ENCODE measurements at places on chromosomes 11 and 22.

GRCh38 chr22:22450343-22450839, 58.2 kb downstream of the ZNF280B start:
- no peak for DNase-seq

GRCh38 chr11:71484248-71485062, 31.5 kb downstream of the NADSYN1 start:
- no peak for DNase-seq

GRCh38 chr22:46290843-46291785, 5.6 kb upstream of the GTSE1 start:
- DNase-seq: no peak

GRCh38 chr11:72069787-72070251, 10.5 kb downstream of the NUMA1 start:
- DNase-seq: peak; percentile 19

DNA sequence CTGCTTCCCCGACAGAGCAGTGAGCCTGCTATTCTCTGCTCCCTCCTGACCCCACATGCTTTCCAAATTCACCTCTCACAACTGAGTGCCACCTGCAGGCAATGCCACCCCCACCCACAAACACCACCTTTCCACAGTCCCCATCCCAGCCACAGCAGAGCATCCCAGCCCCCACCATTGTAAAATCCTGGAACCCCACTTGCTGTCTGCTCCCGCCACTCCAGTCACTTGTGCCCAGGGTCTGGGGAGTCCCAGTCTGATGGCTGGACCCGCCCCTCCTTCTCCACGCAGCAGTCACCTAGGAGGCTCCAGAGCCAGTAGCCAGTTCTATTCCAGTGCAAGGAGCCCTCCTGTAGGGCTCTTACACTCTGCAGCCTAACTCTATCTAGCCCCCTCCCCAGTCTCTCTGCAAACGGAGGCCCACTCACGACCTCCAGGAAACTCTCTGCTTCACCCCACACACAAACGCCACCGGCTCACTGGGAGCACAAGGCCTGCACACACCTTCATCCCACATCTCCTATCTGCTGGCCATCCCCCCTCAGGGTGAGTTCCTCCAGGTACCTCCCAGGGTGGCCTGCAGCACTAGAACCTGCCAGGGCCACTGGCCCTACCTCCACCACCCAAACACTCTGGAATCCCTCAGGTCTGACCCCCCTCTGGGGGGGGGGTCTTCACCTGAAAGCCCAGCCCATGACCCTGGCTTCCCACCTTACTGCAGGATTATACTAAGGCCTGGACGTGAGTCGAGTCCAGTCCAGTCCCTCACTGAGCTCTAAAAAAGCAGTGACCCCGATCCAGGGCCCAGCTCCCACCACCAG, 1.4 kb downstream of the GNB1L start:
- no peak for DNase-seq

DNA sequence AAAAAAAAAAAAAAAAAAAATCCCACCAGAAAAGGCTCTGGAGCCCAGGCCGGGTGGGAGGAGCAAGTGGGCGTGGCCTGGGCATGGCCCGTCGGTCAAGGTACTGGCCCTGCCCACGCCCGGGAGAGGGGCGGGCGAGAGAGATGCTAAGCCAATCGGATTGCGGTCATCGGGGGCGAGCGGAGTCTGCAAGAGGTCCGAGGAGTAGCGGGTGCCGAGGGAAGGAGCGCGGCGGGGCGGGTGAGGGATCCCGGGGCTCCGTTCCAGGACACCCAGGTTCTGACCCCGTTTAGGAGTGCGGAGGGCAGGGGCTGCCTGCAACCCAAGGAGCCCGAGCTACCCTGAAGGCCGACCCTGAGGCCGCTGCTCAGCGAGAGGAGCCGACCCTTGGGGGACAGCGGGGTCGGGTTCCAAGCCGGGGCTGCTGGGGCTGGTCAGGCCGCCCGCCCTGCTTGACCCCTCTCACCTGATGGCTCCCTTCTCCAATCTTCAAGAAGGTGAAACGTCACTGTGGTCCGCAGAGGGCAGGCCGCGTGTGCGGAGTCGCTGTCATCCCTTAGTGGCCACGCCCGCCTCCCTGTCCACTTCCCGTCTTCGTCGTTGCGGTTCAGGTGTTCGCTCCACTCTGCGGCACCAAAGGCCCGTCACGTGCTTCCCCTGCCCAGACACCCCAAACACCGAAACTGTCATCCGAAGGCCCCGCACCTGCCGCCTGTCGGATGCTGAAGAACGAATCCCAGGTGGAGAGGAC, 11.1 kb upstream of the TAB1 start:
- peak; percentile 53 for DNase-seq

- no peak for DNase-seq
These were observed 30.9 kb downstream of the ARAP1 start for GRCh38 chr11:72721276-72721675.

DNA sequence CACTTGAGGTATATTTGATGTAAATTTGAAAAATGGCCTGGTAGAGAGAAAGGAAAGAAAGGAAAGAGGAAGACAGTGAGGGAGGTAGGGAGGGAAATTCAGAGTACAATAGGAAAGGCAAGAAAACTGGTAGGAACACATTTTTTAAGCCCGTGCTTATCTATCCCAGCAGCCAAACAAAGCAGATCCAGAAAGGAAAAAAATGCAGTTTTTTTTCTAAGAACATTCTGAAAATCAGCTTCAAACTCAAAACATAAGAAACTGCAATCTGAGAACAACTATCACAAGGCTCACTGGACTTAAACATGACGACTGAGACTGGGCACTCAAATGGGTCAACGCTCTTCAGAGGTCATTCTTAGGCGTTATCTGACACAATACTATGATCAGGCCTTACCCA, 408.3 kb upstream of the DDI1 start:
- DNase-seq: no peak

- DNase-seq: no peak
These were observed 26.1 kb downstream of the BDNF start for GRCh38 chr11:27673979-27674663.

DNA sequence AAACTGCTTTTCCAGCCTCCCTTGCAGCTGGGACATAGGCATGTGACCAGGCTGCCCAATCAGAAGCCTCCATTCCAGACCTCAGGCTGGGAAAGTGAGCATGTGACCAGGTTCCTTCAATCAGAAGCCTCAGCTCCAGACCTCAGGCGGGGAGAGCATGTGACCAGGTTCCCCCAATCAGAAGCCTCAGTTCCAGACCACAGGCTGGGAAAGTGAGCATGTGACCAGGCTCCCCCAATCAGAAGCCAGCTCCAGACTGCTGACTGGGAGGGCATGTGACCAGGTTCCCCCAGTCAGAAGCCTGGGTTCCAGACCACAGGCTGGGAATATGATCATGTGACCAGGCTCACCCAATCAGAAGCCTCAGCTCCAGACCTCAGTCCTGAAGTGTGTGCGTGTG, 11.7 kb upstream of the IL2RB start:
- no peak for DNase-seq

- no peak for DNase-seq
These were observed 90.5 kb upstream of the POU2AF2 start for GRCh38 chr11:111155021-111155420.

- DNase-seq: no peak
These were observed 4.2 kb downstream of the MUC5B start for GRCh38 chr11:1226986-1227550.

- no peak for DNase-seq
These were observed 157.0 kb downstream of the BRD1 start for GRCh38 chr22:49670456-49671330.

DNA sequence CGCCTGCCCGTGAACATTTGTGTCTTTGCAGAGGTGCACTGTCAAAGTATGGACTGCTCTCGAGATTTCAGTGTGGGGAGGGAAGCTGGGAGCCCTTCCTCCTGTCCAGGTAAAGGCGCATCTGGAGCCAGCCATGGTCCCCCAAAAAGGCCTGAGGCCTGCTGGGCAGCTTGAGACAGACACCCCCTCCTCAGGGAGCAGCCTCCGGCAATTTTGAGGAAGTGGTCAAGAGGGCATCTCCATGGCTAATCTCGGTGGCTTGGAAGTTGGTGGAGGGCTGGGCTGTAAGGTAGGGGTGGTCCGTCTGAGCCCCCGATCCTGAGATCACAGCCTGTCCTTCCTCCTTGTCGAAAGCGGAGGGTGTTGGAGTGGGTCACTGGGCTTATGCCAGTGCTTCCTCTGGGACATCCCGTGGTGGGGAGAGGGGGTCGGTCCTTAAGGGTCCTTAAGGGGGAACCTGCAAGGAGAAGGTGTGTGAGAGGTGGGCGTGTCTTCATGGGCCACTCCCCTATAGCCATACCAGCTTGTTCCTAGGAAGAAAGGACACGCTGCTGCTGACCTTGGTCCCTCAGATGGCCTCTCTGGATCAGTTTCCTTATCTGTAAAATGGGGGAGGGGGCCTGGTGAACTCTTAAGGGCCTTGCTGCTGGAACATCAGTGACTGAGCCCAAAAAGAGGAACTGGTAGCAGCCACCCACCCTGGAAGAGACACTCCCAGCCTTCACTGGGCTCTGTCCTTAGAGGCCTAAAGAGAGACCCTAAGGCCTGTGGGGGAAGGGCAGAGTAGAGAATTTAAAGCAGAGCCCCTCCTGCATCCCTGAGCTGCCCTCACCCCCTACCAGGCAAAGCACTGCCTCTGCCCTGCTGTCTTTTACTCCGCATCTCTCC, 2.6 kb downstream of the KCNC1 start:
- DNase-seq: no peak

DNA sequence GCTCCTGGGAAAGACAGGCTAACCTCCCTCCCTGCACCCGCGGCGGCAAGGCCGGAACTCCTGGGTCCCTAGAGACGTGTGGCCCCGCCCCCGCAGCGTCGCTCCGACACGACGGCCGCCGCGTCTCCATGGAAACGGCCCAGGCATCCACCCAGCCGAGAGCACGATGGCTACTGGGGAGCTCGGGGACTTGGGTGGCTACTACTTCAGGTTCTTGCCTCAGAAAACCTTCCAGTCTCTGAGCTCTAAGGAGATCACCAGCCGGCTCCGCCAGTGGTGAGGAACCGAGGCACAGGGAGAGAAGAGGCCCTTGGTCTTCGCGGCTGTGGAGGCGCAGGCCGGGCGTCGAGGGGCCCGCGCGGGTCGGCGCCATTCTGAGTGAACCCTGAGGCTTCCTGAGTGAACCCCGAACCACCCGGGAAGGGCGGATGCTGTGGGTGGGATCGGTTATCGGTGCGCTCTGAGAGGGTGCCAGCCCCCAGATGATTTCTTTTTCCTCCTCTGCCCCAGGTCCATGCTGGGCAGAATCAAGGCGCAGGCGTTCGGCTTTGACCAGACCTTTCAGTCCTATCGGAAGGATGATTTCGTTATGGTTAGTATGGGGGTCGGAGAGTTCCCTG, at the start of gene CFAP300:
Gene CFAP300, plus strand, starts transcription at position 133 of the 620 bp plus-strand sequence. Its CDS starts 34 bp downstream, at position 167.
- no peak for DNase-seq

- no peak for DNase-seq
These were observed 17.5 kb downstream of the PDGFD start for GRCh38 chr11:104146421-104146820.

GRCh38 chr11:131463162-131463561, 92.7 kb downstream of the NTM start:
- no peak for DNase-seq

DNA sequence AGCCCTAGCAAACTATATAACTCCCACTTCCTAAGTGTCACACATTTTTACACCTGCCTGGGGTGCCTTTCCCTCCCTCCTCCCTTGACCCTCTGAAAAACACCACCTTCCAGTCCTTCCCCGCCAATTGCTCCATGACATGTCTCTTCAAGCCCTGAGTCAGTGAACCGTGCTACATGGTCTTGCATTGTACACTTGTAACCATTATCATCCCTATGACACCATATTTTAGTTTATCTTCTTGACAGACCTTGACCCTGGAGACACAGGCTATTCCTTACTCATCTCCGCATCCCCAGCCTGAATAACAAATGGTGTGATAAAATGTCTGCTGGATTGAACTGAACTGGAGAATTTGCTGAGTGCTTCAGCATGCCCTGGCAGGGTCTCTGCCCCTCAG, 36.9 kb downstream of the TNKS1BP1 start:
- no peak for DNase-seq

DNA sequence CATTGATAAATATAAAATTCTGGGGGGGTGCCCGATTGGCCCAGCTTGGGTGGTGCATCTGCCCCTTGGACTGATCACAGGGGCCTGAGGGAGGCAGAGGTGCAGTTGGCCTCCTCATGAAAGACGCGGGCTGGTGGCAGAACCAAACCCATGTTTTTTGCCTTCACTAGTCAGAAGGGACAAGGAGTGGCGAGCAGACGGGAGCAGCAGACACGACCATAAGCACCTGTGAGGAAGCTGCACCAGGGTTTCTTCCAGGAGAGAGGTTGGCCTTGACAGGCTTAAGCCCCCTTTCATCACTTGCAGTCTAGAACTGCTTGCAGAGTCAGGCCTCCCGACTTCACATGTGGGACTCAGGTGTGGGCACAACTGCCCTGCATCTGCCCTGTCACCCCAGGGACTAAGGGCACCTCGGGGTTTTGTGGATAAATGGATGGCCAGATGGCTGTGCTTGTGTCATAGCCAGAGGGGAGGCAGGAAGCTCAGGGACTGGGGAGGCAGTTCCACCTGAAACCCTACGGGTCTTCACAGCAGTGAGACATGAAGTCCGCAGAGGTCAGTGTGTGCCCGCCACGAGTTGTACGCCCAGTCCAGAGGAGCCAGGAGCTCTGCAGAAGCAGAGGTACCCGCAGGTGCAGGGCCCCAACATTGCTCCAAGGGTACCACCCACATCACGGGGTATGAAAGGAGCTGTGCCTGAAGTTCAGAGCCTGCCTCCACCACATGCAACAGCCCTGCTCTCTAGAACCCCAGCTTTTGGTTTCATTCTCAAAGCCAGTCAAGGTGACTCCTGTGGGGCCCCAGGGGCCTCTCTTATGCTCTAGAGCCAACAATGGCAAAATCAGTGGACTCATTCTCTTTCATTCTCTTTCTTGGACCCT, 18.2 kb upstream of the SYT13 start:
- no peak for DNase-seq

DNA sequence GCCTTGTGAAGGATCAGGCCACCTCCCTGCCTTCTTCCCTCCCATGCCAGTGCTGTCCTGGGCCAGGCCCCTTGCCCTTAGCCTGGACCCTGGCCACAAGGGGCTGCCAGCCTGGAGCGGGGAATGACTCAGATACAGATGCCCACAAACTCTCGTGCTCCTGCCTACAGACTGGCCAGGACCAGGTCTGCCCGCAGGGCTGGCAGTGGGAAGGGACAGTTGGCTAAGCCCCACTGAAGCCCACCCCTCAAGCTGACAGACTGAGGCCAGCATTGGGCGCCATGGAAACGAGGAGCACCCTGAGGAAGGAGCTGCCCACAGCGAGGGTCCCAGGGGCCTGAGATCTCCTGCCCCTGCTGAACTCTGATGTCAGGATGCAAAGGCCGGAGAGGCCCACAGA, 14.1 kb downstream of the SCUBE1 start:
- DNase-seq: no peak
